ACHN (cell line): ENCODE measurements at places on chromosomes 5 and 9.

GRCh38 chr9:18896531-18897179, 136.4 kb downstream of the SAXO1 start:
- DNase-seq, result no peak

DNA sequence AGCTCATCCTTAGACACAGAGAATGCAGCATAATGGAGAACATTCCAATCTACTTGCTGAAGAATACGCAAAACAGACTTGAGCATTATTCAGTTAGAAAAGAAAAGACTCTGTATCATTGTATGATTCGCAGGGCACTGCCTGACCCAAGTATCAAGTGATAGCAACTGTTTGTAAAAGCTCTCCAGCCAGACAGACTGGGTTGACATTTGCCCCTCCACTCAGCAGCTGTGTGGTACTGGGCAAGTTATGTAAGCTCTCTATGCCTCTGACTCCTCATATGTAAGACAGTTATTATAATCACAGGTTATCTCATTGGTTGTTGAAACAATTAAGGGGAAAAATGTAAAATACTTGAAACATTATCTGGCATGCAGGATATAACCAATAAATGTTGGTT, 505.0 kb downstream of the ELAVL2 start:
- DNase-seq, result no peak

DNA sequence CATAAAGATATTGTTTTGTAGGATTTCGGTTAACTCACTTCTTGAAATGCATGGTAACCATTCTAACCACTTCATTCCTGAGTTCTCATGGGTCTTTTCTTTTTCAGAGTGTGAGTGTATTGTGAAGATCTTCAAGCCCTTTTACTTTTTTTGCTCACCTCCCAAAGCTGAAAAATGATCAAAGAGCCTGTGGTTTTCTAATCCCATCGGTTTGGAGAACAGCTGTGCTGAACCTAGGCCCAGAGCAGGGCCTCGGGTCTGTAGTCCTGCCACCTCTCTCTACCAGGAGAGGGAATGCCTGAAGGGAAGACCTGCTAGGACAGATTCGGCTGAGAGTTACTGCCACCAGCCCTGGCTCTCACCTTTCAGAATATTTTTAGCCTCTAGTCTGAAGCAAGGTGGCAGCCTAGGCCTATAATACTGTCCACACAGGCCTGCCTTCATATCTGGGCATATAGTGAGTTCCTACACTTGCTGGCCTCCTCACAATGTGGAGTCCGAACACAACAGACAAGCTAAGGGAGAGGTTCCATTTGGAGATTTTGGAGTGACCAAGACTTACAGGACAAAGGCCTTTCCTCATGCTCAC, 13.8 kb downstream of the RGMB start:
- no peak for DNase-seq

- no peak for DNase-seq
Observed at GRCh38 chr9:95182854-95183563, 134.5 kb downstream of the FANCC start.

- DNase-seq, result no peak
Observed at GRCh38 chr5:124859027-124859426, 112.6 kb upstream of the ZNF608 start.

- no peak for DNase-seq
Observed at GRCh38 chr9:137358126-137358525, 56.1 kb upstream of the NRARP start.

DNA sequence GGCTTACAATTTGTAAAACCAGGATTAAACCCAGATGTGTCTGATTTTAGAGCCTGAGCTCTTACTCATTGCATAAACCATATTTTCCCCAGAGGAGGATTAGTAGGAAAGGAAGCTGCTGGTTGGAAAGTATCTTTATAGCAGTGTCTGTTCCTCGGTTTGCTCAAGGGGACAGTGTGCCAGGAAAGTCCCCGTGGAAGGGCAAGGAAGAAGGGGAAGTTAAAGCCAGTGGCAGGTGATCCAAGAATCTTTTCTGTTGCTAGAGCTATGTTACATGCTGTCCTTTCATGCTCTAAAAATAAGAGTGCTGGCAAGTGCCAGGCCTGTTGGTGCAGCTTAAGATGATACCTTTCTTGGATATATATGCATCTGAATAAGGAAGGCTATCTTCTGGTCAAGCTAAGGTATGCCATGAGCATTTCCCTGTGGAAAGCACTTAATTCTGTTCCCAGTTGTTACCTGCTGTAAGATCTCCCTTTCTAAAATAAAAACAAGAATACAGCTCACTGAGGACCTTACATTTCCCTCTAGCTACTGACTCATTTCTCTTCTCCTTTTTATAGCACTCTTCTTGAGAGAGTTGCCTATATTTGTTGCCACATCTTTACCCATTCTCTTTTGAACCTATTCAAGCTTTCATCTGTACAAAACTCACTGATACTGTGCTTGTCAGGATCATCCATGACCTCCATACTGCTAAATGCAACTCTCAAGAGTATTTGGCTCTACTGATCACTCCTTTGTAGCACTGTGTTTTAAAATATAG, 8.0 kb downstream of the PDCD1LG2 start:
- no peak for DNase-seq

DNA sequence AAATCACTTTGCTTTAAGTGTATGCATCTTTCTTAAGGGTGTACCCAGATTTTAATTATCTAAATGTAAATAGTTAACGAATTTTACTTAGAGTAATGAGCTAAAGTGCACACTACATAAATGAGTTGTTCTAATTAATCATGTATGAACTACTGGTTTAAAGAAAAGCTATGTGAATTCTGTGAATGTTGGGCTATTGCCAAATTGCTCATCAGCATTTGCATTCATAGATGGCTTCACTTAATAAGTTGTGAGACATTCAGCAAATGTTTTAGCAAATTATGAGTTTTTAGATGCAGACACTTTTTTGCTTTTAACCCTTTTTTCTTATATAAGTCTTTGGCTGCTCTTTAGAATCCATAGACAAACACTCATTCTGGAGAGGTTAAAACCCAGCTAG, 175.7 kb downstream of the PBX3 start:
- DNase-seq, result no peak

DNA sequence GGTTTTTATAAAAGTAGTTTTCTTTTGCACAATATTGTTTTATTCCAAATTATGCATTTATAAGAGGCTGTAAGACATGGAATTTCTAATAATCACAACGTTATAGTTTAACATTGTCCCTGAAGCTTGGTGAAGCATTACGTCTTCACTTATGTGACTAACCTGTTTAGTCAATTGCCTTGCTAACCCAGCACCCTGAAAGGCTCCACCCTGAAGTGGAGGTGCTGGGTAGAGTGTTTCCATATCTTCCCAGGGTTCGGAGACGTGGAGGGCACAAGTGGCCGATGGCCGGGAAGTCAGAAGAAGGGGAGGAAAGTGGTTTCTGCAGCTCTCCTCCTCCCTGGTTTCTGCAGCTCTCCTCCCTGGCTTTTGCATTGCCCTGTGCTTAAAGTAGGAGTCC, 83.4 kb downstream of the TRIO start:
- no peak for DNase-seq

GRCh38 chr5:146164382-146164781, 18.1 kb downstream of the LARS1 start:
- DNase-seq, result no peak

- no peak for DNase-seq
Observed at GRCh38 chr5:160978944-160979343, 126.9 kb upstream of the ATP10B start.

DNA sequence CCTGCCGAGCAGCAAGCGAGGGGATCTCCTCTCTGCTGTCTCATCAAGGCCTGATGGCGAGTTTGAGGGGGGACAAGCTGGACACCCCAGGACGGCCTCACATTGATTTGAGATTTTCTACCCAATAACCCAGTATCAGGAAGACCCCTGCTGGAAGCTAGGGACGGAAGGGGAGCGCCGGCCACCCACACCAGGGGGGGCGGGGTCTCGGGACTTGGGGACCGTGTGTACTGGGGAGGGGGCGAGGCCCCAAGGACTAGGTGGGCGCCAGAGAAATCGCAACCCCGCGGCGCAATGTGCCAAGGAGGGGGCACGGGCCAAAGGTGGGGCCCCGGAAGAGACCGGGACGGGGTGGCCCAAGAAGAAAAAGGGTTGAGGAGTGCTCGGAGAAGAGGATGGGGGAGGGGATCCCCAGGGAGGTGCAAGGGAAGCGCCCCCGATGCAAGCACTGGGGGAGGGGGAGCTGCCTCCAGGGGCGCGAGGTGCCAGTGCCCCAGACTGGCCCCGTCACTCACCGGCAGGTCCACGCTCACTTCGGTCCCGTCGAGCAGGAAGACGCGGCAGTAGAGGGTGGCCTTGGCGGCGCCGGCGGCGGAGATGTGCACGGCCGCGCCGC, 1.1 kb downstream of the EPB41L4B start:
- DNase-seq, result no peak

- peak; percentile 84 for DNase-seq
Observed at GRCh38 chr9:88388886-88389605, 802 bp downstream of the SPIN1 start.

GRCh38 chr5:584846-585245, 27.3 kb upstream of the CEP72 start:
- no peak for DNase-seq

DNA sequence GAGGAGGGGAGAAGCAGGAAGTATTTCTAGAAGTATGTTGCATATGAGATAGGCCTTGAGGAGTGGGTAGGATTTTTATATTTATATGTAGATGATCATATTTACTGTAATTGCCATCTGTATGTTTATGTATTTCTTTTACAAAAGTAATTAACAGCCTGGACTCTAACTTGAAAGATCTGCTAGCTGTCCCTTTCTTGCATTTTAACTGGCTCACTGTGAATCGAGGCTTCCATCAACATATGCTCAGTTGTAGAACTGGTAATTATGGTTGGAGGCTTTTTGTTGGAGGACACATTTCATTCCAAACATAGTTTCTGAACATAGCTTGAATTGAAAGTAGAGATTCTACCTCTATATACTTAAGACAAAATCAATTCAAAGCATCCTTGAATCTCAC, 23.4 kb downstream of the ABLIM3 start:
- no peak for DNase-seq

- DNase-seq, result no peak
Observed at GRCh38 chr5:75363111-75363510, 26.1 kb downstream of the HMGCR start.

DNA sequence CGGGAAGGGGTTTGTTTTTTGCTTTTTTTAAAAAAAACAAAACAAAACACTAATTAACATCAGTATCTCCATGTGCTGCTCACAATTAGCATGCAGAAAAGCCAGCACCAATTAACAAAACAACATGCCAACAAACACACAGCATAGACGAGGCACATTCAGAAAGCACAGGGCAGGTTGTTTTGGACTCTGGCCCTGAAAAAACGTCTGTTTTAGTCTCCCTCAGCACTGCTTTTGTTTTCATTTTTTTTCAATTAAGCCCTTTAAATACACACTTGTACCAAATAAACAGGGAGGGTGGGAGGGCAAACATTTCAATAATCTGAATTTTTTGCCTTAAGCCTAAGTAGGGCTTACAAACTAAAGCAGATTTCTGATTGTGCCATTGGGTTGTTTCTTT, 309.6 kb downstream of the DTWD2 start:
- no peak for DNase-seq

DNA sequence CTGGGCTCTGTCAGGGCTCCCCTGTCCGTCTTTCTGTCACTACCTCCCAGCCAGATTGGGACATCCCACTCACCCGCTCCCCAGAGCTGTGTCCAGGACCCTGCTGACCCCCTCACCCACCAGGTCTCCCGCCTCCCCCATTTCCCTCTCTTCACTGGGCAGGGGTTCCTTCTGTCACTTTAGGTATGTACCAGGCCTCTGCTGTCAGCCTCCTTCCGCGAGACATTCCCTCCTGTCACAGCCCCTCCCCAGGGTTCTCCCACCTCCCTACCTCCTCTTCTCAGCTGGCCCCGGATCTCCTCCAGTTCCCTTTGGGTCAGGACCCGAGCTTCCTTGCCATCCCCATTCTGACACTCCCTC, 488 bp downstream of the POLR1E start:
- no peak for DNase-seq

DNA sequence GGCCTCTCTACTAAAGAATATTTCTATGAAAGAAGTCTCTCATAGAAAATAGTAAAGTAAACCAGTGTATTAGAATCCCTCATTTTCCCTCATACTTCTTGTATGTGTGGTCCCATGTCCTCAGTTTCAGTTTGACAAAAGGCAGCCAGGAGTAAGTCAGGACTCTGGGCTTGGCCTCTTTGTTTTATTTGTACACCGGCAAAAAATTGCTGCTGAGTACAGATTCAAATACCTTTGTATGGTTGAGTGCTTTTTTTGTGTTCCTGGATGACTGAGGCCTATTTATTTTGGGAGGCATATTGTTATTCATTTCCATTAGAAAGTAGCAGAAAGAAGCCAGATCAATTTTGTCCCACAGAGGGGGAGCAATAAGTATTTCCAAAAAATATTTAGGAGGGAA, 47.3 kb upstream of the CEP78 start:
- no peak for DNase-seq

- no peak for DNase-seq
Observed at GRCh38 chr9:86652736-86653135, 294.6 kb downstream of the GAS1 start.

GRCh38 chr5:79269733-79270166, 33.8 kb downstream of the JMY start:
- DNase-seq, result no peak

DNA sequence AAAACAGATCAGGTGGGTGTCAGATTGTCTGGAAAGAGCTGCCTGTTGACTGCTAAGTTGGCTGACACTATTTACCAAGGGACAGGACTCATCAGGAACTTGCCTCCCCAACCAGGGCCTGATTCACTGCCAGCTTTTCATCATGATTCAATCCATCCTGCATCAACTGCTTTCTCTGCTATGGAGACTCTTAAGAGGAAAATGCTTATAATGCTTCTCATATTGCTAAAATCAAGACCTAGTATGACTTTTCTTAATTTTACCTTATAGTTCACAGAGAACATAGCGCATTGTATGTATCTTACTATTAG, 21.3 kb downstream of the HTR4 start:
- DNase-seq, result no peak

- no peak for DNase-seq
Observed at GRCh38 chr5:151060742-151061141, 20.1 kb downstream of the TNIP1 start.

- DNase-seq, result no peak
Observed at GRCh38 chr9:37040508-37041127, 6.5 kb upstream of the PAX5 start.

DNA sequence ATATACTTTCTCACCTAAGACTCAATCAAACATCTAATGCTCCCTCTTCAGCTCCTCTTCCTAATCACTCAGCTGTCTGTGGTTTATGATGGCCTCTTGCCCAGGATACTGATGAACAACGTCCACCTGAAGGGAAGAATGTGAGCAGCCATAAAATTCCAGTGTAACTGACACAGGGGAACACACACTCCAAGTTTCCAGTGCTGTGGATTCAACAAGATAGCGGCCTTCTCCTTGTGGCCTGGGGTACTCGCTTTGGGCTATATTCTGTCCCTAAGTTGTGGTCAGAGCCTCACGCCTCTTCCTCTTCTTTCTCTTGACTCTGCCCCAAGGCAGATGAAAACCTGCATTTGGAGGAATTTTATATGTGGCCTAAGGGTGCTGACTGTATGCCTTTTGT, 11.7 kb downstream of the B4GALT1 start:
- no peak for DNase-seq
